T-helper 17 cell (primary cell): ENCODE measurements at places on chromosomes 1 and 21. TPM values are rescaled to one million over a fixed set of nuclear protein-coding genes. Genes with fewer than 3 reads are reported as not detected.

UBXN10 gene
- 0.81 TPM for total RNA-seq

HSD11B1 gene
- 4.0 TPM for total RNA-seq

SEC16B gene
- not detected for total RNA-seq

RSPH1 gene
- total RNA-seq: 0.47 TPM
